Activated naive CD8-positive, alpha-beta T cell treated with anti-CD3 and anti-CD28 coated beads, Interleukin-2, amount 10 ng/mL, durations not matched to agents 7 days and 5 days (primary cell): ENCODE measurements at places on chromosomes 11 and 22. TPM values are rescaled to one million over a fixed set of nuclear protein-coding genes. Genes with fewer than 3 reads are reported as not detected.

The GALNT18 gene
- 1.7 TPM for total RNA-seq

GRCh38 chr11:96299155-96299888 lies 43.7 kb downstream of the MAML2 start:
- peaks cover 20% of the 10 kb centered on the region for H3K36me3 ChIP-seq
- H3K4me1 ChIP-seq = peaks cover 35% of the 10 kb centered on the region
- no peak for DNase-seq
- no peaks in the 10 kb centered on the region for H3K27me3 ChIP-seq
- H3K4me3 ChIP-seq = no peak overlapping the region

DNA sequence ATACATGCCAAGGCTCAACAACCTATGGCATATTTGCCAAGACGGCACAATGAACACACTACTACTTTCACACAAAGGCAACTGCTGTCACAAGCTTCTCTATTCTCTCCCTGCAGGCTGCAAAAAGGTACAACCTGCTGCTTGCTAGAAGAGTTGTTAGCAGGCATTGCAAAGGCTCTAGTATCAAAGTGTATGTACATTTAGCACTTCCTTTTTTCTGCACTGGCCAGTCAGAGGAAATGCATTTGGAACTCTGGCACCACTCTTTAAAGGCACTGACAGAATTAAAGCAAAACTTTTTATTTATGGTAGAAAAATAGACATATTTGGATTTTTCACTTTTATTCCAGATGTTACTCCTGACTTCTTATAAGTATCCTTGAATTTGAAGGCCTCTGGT lies 125.9 kb downstream of the CWF19L2 start:
- no peaks in the 10 kb centered on the region for H3K27me3 ChIP-seq
- peaks cover 6% of the 10 kb centered on the region for H3K36me3 ChIP-seq
- H3K27ac ChIP-seq = no peak overlapping the region
- DNase-seq = no peak
- no peak overlapping the region for H3K4me3 ChIP-seq
- no peaks in the 10 kb centered on the region for H3K4me1 ChIP-seq

DNA sequence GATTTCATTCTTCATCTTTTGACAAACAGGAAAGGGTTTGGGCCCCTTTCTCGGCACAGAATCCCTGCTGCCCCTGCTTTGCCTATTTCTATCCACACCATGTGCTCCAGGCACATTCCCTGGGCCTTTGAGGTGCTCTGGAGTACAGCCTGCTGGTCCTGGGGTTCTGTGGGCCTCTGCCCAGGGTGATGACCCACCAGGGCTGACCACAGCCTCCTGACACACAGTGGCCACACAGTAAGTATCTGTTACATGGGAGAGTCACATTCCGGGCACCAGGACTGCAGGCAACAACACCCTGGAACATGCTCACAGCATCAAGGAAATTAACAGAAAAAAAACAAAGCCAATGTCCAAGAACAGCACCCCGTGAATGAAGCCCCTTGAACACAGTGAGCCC lies 39.1 kb downstream of the SCUBE2 start:
- H3K27ac ChIP-seq = no peak overlapping the region
- H3K4me3 ChIP-seq = no peak overlapping the region
- H3K27me3 ChIP-seq = peaks cover 4% of the 10 kb centered on the region
- no peaks in the 10 kb centered on the region for H3K4me1 ChIP-seq
- no peak for DNase-seq

GRCh38 chr11:117875382-117876058 lies 938 bp downstream of the FXYD6 start:
- H3K4me3 ChIP-seq = peak overlapping the region; percentile 90
- H3K27me3 ChIP-seq = peaks cover 48% of the 10 kb centered on the region
- H3K4me1 ChIP-seq = peaks cover 39% of the 10 kb centered on the region
- no peak overlapping the region for H3K27ac ChIP-seq
- DNase-seq = peak; percentile 59
- no peaks in the 10 kb centered on the region for H3K36me3 ChIP-seq

DNA sequence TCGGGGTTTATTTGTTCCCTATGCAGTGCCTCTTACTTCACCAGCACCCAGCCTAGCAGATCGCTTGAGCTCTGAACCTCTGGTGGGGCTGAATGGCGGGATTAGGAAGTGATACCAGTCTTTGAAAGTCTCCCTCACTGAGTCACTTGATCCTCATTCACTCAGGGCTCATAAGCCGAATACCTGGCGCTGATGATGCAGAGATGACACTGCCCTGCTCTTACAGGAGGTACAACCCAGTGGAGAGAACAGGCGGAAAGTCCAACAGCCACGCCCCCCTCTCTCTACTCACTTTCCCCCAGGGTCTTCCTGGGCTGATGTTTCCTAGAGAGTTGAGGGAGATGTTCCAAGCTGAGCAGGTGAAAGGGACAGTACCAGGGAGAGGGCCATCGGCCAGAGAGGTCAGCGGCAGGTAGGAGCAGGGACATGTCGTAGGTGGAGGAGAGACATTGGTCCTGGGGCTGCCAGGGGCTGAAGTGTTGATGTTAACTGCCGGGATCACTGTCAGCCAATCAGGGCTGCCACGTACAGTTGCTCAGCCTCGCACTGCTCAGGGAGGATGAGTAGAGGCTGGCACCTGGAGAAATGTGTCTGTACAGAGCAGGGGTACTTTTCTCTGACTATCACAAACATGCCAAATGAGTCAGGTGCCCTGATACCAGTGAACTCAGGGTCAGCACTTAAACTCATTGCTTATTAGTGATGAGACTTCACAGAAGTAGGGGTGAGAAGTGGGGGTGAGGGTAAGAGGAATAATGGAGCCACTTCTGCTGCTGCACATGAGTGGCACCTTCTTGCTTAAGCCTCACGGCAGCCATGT lies 9.9 kb upstream of the APOBEC3A start:
- no peaks in the 10 kb centered on the region for H3K36me3 ChIP-seq
- peaks cover 27% of the 10 kb centered on the region for H3K27me3 ChIP-seq
- H3K27ac ChIP-seq = no peak overlapping the region
- H3K4me1 ChIP-seq = peaks cover 20% of the 10 kb centered on the region
- DNase-seq = no peak

DNA sequence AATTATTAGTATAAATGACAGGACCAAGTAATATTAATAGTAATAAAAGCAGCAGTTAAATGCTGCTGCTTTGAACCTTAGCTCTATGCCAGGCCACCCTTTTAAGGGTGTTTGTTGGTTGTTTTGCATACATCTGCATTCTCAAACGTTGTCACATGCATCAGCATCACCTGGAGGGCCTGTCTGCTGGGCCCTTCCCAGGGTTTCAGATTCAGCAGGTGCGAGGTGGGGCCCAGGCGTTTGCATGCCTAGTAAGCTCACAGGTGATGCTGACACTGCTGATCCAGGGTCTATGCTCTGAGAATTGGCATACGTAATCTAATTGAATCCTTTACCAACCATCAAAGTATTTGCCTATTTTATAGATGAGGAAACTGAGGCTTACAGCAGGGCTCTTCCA lies 246.5 kb downstream of the CADM1 start:
- DNase-seq = no peak
- H3K4me3 ChIP-seq = no peak overlapping the region
- no peak overlapping the region for H3K27ac ChIP-seq
- no peaks in the 10 kb centered on the region for H3K4me1 ChIP-seq
- no peaks in the 10 kb centered on the region for H3K27me3 ChIP-seq

The LDHAL6A gene
- not detected for total RNA-seq

DNA sequence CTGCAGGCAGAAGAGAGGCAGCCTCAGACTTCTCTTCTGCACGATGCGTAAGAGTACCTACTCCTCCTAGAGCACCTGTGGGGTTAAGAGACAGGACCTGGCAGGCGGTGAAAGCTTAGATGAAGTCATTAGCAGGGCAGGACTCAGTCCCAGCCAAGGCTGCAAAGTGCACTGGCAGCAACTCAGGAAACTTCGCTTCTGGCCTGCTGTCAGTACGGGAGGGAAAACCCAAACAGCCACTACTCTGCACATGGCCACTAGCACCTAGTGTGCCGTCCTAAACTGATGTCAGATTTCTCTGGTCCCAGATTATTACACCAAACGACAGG lies 8.8 kb upstream of the KLHL35 start:
- H3K27me3 ChIP-seq = no peaks in the 10 kb centered on the region
- H3K4me3 ChIP-seq = no peak overlapping the region
- H3K36me3 ChIP-seq = peaks cover 2% of the 10 kb centered on the region
- DNase-seq = no peak

The TRIM51 gene
- total RNA-seq = not detected

The RAPSN gene
- total RNA-seq = 0.91 TPM

DNA sequence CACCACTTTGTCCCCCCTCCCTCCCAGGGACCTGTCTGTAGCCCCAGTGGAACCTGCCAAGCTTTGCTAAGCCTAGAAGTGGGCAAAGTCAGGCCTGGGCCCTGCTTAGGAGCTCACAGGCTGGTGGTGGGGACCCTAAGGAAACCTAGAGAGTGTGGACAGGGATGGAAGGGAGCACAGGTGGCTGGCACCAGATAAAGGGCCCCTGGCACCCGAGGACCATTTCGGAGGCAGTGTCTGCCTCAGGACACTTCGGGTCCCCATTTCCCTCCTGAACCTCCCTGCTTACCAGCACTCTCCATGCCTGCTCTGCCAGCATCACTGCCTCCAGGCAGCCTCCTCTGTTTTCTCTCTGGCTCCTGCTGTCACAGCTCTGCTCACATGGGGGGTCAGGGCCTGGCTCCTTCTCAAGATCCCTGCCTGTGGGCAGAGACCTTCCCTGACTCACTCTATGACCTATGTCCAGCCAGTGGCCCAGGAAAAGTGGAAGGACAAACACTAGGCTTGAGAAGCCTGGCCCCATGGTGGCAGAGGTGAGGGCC lies 13.6 kb upstream of the OMP start:
- no peaks in the 10 kb centered on the region for H3K36me3 ChIP-seq
- no peak for DNase-seq
- no peaks in the 10 kb centered on the region for H3K27me3 ChIP-seq
- H3K27ac ChIP-seq = no peak overlapping the region
- H3K4me1 ChIP-seq = peaks cover 3% of the 10 kb centered on the region

The OR4C5 gene
- not detected for total RNA-seq

GRCh38 chr22:27994481-27995331 lies 75.7 kb upstream of the PITPNB start:
- peak; percentile 17 for DNase-seq
- H3K4me3 ChIP-seq = no peak overlapping the region
- H3K27ac ChIP-seq = no peak overlapping the region

DNA sequence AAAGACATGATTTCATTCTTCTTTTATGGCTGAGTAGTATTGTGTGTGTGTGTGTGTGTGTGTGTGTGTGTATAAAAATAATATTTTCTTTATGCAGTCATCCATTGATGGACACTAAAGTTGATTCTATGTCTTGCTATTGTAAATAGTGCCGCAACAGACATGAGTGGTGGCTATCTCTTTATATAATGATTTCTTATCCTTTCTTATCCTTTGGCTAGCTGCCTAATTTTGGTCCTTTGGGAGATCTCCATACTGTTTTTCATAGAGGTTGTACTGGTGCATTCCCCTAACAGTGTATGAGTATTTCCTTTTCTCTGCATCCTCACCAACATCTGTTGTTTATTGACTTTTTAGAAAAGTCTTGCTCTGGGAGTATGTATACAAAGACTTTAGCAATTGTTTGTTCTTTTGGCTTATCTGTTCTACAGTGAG lies 107.0 kb downstream of the STIM1 start:
- H3K4me1 ChIP-seq = peaks cover 37% of the 10 kb centered on the region
- no peaks in the 10 kb centered on the region for H3K27me3 ChIP-seq
- no peak overlapping the region for H3K4me3 ChIP-seq

DNA sequence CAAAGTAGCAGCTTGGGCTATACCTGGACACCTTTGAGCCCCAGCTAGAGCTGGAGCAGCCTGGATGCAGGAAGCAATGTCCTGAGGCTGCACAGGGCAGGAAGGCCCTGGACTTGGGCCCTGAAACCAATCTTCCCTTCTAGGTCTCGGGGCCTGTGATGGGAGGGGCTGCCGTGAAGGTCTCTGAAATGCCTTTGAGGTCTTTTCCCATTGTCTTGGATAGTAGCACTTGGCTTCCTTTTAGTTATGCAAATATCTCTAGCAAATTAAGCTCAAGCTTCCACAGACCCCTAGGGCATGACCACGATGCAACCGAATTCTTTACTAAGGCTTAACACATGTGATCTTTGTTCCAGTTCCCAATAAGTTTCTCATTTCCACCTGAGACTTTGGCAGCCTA lies 40.0 kb downstream of the LINC01488 start:
- peaks cover 2% of the 10 kb centered on the region for H3K36me3 ChIP-seq
- H3K27ac ChIP-seq = no peak overlapping the region
- no peak for DNase-seq
- H3K4me1 ChIP-seq = no peaks in the 10 kb centered on the region
- no peak overlapping the region for H3K4me3 ChIP-seq

DNA sequence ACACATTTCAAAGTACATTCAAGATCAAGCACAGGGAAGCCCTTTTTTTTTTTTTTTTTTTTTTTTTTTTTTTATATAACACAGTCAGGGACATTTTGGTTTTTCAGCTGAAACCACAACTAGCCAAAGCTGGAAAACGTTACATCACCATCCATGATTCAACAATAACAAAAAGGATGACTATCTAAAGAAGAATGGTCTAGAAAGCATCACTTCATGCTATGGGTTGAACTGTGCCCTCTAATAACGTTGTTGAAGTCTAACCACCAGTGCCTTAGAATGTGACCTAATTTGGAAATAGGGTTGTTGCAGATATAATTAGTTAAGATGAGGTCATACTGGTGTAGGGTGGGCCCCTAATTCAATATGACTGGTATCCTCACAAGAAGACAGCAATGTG lies 46.6 kb downstream of the MTMR2 start:
- no peak for DNase-seq
- H3K27ac ChIP-seq = no peak overlapping the region
- H3K27me3 ChIP-seq = no peaks in the 10 kb centered on the region

DNA sequence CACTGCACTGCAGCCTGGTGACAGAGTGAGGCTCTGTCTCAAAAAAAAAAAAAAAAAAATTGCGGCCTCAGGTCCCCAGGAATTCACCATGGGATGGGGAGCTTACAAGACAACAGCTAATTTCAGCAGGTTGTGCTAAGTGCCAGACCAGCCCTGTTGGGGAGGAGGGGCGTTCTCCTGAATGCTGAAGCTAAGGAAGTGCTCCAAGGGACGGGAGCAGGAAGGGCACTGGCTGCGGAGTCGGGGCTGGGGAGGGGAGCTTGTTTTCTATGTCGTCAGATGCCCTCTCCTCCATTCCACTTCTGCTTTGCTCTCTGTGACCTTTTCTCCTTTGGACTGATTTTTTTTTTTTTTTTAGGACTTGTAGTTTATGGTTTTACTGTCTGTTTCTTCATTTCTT lies 4.5 kb downstream of the ADAMTS15 start:
- H3K27ac ChIP-seq = no peak overlapping the region
- H3K36me3 ChIP-seq = no peaks in the 10 kb centered on the region
- H3K27me3 ChIP-seq = peaks cover 44% of the 10 kb centered on the region

The OR51I1 gene
- total RNA-seq = not detected

GRCh38 chr11:1558775-1559110 lies 13.3 kb downstream of the DUSP8 start:
- H3K36me3 ChIP-seq = no peaks in the 10 kb centered on the region
- no peak for DNase-seq
- H3K4me3 ChIP-seq = no peak overlapping the region
- H3K4me1 ChIP-seq = no peaks in the 10 kb centered on the region
- H3K27me3 ChIP-seq = peaks cover 1% of the 10 kb centered on the region
